ENCODE measurements at places on chromosomes 3 and 15.

GRCh38 chr3:190224863-190225692, 97.2 kb downstream of the CLDN1 start:
- no peak for DNase-seq

GRCh38 chr3:37249294-37249693, 74.9 kb upstream of the LRRFIP2 start:
- DNase-seq = no peak

DNA sequence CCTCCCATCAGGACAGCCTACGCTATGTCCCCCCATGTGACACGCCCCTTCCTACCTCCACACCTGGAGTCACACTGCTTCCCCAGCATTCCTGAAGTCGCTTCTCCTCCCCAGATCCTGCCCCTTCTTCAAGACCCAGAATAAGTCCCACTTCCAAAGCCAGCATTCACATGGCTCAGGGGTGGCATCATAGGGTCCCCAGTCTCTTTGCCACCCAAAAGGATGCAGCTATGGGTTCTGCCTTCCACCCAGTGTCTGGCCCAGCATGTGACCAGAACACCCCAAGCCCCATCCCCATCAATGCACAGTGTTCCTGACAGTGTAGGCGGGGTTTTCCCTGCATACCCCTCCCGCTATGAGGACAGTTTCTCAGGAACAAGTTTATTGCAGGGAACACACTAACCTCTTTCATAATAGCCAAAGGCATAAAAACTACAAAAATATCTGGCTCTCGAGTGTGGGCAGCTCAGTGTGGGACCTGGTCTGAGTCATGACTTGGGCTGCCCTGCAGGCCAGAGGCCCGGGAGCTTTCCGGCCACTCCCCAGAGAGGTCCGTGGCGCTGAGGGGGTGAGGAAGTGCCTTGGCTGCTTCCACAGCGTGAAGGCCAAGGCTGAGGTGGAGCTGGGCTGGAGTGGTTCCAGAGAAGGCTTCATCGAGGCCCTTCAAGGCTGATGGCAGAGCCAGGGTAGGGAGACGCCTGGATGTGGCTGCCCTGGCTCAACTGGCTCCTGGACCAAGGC, 5.8 kb downstream of the ISLR start:
- no peak for DNase-seq

DNA sequence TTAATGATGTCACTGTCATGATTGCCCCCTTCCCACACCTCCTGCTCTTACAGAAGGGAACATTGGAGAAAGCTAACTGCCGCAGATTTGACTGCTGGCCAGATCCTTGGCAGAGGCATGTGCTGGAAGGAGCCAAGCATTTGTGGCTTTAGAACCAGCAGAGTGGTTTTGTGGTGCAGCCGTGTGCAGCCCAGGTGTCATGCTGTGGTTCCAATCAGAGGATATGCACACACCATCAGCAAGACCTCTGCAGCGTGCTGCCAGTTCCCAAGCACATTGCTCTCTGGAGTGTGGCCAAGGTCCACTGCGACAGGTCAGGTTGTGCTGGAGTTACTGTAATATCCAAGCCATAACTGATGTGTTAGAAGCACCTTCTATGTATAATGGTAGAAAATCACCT, 61.6 kb downstream of the OTOL1 start:
- DNase-seq = no peak

DNA sequence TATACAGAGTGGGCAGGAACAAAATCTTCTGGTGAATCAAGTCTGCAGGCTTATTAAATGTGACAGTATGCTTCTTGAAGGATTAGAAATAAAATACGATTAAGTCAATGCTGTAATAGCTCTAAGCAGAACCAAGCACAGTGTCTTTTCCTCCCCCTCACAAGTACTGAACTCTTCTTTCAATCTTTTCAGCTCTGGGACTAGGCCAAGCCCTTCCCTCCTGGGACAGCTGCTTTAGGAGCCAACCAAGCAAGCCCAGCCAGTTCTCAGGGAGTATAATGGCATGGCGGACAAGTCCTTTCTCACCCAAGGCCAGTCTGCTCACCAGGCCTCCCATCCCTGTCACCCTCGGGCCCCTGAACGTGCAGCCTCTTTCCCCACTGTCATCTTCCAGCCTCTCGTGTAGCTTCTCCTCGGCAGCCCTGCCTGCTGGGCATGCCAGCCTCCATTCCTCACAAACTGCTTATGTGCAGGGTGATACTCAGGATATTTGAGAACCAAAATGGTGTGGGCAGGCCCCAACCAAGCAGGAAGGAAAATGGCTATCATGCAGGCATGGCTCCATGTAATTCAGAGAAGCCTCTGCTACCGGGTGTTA, 8.4 kb upstream of the PPP1R2 start:
- DNase-seq = no peak

GRCh38 chr3:196620161-196620604, 19.3 kb upstream of the NRROS start:
- DNase-seq = no peak

DNA sequence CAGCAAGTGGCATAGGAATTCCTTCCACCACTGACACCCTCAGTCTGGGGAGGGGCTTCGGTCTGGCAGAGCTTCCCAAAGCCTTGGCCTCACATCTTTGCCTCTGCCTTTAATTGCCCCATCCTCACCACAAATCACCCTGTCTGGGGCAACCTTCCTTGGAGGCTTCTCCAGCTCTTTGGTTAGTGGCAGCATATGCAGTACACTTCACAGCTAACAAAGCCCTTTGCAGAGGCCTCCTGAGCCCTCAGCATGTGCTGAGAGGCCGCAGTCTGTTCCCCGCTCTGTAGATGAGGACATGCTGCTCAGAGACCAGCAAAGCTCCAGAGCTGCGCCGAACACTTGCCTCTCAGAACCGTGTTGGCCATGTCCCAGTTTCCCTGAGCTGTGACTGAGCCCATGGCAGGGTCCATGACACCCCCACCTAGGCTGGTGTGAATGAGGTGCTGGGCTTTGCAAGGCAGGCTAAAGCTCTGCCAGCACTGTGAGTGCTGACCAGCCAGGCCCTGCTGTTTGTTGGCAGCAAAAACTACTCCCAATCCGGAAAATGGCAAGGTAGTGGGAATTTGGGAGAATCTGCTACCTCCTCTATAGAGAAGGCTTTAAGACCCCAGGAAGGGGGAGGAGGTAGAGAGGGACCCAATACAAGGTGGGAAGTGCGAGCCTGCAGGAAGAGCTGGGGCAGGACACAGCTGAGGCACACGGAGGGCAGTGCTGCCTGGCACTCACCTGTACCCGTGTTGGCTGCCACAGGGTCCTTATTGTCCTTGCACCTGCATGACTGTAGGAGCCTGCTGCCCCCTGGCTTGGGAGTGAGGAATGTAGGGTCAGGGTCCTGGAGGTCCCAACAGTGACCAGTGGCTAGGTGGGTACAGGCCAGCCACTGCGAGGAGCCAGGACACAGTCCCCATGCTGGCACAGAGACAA, 8.4 kb upstream of the KLF15 start:
- no peak for DNase-seq

DNA sequence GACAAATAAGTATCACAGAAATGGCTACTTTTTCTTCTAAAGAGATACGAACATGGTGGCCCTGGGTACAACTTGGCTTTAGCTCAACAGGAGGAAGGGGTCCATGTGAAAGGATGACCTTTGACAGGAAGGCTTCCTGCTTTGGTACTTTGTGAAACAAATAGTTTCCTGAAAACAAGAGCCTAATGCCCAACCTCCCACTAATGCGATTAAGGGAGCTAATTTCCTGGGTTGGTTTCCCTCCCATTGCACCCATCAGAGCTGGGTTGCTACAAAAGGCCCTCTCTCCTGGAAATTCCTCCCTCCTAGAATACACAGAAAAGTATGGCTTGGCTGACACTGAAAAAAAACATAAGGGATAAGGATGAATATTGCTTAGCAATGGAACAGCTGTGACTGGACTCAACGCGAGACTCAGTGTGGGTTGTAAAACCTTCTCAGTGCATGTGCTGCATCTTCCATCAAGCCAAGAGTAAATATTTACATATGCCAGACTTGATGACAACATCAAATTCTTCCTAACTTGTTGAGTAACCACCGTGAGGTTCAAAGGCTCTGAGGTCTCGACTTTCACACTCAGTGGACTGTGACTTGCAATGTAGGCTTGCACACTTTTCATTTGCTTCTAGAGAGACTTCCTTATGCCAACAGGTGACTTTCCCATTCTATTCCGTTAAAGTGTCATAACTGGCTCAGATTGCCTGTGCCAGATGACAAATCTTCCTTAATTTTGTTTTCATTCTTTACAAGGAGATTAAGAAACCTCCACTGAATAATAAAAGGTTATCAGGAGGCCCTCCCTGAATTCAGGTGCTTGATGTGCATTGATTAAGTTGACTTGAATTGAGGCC, 60.1 kb downstream of the ADAMTS9 start:
- no peak for DNase-seq

DNA sequence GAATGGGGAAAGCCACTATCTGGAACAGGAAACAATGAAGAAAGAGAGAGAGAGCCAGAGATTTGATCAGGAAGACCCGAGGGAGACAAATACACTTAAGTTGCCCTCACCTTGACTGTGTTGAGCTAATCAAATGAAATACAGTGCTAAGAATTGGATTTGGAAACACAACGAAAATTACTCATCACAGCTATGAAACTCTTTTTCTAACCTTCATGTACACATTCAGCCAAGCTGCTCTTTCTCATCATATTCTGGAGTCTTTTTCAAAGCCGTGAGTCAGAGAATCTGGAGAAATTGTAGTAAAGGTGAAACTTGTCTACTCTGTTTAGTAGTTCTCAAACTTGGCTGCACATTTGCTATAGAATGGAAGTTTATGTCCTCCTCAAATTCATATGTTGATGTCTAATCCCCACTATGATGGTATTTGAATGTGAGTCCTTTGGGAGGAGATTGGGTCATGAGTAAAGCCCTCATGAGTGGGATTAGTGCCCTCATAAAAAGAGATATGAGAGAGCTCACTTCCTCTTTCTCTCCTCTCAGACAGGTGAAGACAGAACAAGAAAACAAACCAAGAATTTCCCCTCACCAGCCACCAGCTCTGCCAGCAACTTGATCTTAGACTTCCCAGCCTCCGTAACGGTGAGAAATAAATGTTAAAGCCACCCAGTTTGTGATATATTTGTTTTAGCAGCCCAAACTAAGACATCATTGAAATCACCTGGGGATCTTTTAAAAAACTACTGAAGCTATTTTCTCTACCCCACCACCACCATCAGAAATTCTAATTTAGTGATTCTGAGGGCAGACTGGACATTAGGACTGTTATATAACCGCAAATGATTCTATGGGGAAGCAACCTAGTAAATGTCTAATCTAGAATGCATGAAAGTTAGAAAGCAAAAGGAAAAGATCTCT, 143.6 kb upstream of the GRM7 start:
- no peak for DNase-seq

- DNase-seq = no peak
Measured at GRCh38 chr15:76991741-76992645, 2.9 kb upstream of the PSTPIP1 start.

DNA sequence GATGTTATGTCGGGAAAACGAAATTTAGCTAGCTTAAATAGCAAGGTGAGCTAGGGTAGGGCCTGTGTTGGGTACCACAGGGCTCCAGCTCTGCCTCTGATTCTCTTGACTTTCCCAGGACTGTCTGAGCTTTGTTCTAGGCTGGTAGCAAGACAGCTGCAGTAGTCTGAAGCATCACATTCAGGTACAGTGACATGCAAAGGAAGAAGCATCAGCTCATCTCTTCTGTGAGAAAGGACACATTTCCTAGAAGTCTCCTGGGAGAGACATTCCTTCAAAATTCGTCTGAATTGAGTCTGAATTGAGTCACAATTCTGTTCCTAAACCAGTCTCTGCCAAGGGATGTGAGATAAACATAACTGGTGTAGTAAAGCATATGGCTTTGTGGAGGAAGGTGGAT, 8.5 kb upstream of the UBXN7 start:
- DNase-seq = no peak

DNA sequence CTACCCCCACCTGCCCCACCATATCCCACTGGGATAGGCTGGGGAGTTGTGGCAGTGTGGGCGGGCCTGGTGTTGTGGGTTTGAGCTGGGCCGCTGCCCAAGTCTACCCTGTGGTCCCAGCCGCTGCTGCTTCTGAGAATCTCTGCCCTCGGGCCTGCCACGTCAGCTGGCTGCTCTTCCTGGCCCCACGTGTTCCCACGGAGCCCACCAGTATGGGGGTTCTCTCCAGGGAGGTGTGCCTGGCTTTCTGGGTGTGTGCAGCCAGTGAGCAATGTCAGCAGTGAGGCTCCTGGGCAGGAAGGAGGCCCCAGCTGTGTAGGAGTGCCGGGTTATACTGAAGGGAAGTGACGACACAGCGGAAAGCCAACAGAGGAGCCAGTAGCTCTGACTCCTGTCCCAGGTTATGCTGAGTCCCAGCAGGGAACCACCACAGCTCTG, 10.5 kb downstream of the GNAI2 start:
- DNase-seq = peak; percentile 85

DNA sequence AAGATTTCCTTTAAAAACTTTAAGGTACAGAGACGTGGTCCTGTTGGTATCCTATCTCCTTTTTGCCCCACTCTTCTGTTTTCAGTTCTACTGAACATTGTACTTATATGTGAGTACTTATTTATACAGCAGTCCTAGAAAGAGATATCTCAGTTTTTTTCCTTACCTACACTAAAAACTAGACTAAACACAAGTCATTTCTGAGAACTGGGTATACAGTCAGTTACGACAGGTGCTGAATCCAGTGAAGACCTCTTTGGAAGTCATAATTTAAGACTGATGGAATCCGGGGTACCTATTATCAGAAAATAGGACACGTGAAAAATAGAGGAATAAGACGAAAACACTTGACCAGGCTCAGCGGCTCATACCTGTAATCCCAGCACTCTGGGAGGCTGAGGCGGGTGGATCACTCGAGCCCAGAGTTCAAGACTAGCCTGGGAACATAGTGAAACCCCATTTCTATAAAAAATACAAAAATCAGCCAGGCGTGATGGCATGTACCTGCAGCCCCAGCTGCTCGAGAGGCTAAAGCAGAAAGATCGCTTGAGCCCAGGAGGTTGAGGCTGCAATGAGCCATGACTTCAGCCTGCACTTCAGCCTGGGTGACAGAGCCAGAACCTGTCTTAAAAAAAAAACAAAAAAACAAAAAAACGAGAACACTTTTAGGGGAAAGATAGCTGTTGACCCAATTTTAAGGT, 76.3 kb downstream of the KLHL25 start:
- DNase-seq = no peak

GRCh38 chr3:116994351-116994879, 284.8 kb downstream of the TUSC7 start:
- no peak for DNase-seq

- DNase-seq = peak; percentile 59
Measured at GRCh38 chr15:80234883-80235282, 17.1 kb downstream of the CTXND1 start.

DNA sequence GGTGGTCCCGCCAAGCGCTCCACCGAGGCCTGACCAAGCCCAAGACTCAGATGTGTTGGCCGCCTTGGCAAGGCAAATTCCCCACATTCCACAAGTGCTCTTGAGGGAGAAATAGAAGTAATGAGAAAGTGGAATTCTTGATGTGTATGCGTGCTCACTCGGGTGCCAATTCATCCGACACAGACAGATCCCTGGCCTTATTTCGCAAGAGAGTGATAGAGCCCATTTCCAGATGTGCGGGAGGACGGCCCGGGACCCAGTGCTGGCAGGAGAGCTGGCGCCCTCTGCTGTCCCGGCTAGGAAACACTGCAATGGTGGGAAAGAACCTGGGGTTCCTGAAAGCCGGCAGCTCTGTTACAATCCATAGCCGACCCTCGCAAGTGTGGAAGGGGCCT, 76.0 kb downstream of the HMG20A start:
- DNase-seq = peak; percentile 80

GRCh38 chr3:31041161-31041978, 146.9 kb upstream of the GADL1 start:
- no peak for DNase-seq

- DNase-seq = no peak
Measured at GRCh38 chr3:148999806-149000205, 8.5 kb downstream of the GYG1 start.

All from activated CD4-positive, alpha-beta T cell treated with anti-CD3 and anti-CD28 coated beads, Interleukin-2, amount 50 U/mL, for 48 hours (primary cell).